ENCODE measurements at places on chromosomes 16 and 17.
A peak's percentile ranks its signal among the peaks of the same experiment; 100 is the strongest.

DNA sequence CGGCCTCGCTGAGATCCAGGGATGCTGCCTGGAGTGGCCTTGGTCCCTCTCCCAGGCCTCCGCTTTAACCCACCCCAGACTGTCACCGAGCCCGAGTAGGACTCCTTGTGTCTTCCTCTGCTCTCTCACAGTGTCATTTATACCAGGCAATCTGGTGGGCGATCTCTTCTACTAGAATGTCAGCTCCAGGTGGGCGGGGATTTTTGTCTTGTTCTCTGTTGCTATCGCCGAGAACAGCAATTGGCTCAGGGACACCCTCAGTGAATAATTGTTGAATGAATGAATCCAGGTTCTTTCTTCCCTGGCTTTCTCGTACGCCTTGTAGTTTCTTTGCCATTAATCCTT is 591 bp downstream of the DHX38 start:
- DNase-seq = no peak

DNA sequence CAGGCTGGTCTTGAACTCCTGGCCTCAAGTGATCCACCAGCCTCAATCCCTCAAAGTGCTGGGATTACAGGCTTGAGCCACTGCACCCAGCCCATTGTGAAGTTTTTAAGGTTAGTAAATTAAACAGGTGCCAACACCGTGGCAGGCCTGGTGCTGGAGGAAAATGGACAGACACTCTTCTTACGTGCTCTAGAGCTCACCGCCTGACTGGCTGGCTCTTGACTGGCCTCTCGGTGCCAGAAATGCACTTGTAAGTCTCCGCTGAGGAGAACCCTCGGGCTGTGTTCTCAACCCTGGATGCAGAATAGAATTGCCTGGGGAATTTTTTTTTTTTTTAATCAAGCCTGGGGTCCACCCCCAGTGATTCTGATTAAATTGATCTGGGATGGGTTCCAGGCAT is 10.3 kb upstream of the HAS3 start:
- DNase-seq = no peak

DNA sequence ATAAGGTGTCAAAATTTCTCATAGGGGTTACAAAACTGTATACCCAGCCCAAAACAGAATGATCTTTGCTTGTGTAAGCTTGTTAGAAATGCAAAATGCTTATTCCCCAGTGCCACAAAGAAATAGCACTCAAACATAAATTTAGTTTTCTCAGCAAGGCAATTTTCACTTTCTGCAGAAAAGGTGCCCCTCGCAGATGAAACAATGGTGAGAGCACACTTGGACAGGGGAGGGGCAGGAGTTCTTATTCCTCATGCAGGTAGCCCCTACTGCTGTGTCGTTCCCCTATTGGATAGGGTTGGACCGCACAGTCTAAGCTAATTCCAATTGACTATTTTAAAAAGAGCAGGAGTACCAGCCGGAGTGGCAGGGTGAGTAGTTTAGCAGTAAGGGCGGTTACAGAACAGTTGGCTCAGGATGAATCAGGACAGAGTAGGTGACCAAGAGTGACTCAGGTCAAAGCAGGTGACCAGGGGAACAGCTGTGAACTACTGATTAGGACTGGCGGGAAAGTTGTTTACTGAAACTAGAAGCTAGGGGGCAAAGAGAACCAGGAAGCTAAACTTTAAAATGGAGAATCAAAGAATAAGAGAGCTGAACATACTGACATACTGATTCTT is 5.5 kb upstream of the LDHD start:
- DNase-seq = no peak

DNA sequence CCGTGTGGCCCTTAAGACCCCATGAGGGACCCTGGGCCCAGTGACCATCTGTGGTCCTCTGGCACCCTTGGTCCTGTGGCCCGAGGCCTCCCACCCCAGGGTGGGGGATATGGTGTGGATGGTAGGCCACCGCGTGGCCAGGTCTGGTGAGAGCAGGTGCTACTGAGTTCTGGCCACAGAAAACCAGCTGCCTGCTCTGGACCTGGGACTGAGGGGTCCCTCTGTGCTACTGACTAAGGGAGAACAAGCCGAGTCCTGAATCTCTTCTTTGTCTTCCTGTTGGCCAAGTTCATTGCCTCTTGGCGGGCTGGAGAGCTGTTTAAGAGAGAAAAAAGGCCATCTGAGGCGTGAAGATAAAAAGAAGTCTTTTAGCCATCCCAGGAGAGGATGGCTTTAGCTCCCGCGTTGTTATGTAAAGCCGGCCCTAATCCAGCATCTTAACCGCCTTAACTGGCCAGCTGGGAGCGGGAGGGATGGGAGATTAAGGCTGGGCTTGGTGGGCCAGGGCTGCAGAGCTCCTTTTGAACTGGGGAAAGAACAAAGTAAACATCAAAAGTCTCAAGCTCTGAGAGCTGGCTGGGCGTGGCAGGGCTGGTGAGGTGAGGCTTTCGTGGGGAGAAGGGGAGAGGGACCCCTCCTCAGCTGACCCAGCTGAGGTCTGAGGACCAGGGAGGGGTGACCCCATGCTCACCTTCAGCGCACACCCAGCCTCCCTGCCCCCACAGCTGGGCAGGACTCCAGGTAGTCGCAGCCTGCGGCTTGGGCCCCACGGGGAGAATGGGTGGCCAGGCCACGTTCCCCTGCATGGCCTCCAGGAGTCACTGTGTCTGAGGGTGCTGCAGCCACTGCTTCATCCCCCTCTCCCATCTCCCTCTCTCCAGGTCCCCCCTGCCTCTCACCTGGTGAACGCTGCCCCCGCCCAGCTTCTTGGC is 62.4 kb downstream of the NKD1 start:
- DNase-seq = no peak

GRCh38 chr17:43418441-43419374 is 19.9 kb downstream of the ARL4D start:
- no peak for DNase-seq

GRCh38 chr16:1535391-1536291 is 2.2 kb downstream of the TMEM204 start:
- no peak for DNase-seq

DNA sequence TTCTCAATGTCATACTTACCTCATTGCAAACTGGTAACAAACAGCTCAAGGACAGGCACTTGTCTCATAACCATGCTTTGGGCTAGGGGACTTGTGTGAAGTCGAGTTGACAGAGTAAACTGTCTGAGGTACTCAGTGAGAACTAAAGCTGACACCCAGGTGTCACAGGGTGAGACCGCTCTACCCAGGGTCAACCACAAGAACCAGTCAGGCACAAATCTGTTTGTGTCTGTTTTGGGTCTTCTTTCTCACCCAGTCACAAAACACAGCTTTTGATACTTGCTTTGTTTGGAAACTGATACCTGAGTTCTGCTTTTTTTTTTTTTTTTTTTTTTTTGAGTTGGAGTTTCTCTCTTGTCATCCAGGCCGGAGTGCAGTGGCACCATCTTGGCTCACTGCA is 161.1 kb downstream of the STX8 start:
- no peak for DNase-seq

DNA sequence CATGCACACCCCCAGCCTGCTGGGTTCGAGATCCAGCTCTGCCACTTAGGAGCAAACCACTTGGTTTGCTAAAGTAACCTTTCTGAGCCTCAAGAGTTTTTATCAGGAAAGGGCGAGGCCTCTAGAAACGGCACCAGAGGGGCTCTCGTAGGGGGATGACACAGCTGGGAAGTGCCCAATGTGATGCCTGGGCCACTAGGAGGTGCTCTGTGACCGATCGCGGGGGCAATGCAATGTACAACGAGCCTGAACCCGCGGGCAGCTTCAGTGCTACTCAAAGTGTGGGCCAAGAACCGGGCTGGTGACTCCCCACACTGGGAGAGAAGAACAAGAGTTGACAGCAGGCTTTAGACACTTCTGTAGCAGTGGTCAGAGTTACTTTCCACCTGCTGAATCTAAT is 9.4 kb downstream of the C16orf89 start:
- DNase-seq = no peak

DNA sequence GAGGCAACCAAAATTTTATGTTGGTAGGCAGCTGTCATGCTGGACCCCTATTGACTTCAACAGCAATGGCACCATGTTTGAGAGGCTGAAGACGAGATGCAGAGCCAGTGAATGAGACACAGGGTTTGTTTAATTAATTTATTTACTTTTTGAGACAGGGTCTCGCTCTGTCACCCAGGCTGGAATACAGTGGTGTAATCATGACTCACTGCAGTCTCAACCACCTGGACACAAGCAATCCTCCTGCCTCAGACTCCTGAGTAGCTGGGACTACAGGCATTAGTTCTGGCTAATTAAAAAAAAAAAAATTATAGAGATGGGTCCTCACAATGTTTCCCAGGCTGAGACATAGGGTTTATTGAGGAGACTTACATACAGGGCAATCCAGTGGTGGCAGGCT is 36.2 kb upstream of the PPM1D start:
- no peak for DNase-seq

DNA sequence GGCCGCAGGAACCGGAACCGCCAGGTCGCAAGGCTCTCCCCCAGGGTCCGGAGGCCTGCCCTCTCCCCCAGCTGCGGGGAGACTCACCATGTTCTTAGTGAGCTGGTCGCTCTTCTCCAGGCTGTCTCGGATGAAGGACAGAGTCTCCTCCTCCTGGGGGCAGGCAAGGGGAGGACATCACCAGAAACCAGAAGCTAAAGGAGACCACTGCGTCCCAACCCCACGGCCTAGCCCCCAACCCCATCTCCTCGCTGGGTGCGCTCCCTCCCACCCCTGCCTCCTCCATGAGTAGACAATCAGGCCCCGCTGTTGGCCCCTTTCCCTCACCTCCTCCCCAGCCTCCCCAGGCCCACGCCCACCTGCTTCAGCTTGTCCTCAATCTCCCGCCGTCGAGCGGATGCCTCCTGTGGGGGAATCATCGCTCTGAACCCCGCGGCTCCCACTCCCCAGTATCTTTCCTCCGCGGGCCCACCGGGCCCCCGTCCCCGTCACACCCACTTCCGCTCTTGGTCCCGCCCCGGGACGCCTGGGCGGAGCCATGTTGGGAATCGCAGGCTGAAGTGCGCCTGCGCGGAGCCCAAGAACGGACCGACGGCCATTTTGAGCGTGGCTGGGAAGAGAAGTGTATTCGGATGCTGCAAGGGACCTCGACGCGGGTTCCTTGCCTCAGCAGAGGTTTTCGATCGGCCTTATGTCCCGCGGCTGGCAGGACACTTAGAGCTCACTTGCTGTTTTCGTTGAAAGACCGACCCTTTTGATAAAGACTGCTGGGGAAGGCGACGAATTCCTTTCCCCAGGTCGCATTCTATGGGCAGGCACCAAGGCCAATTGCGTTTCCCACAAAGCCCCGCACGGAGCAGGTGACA is at the start of gene EXOC7:
Gene EXOC7, minus strand, starts transcription at position 514 of the 866 bp plus-strand sequence. Its CDS starts 95 bp downstream, at position 419.
- DNase-seq = peak; percentile 79

- no peak for DNase-seq
Measured at GRCh38 chr16:85452364-85453193, 160.5 kb upstream of the GSE1 start.

- peak; percentile 24 for DNase-seq
Measured at GRCh38 chr16:4358831-4359561, 7.9 kb upstream of the PAM16 start.

- no peak for DNase-seq
Measured at GRCh38 chr16:74501484-74502478, 80.5 kb upstream of the CLEC18B start.

- DNase-seq = no peak
Measured at GRCh38 chr16:12818326-12818725, 14.6 kb upstream of the CPPED1 start.

GRCh38 chr17:77529328-77529650 is 388.5 kb downstream of the SEC14L1 start:
- no peak for DNase-seq

DNA sequence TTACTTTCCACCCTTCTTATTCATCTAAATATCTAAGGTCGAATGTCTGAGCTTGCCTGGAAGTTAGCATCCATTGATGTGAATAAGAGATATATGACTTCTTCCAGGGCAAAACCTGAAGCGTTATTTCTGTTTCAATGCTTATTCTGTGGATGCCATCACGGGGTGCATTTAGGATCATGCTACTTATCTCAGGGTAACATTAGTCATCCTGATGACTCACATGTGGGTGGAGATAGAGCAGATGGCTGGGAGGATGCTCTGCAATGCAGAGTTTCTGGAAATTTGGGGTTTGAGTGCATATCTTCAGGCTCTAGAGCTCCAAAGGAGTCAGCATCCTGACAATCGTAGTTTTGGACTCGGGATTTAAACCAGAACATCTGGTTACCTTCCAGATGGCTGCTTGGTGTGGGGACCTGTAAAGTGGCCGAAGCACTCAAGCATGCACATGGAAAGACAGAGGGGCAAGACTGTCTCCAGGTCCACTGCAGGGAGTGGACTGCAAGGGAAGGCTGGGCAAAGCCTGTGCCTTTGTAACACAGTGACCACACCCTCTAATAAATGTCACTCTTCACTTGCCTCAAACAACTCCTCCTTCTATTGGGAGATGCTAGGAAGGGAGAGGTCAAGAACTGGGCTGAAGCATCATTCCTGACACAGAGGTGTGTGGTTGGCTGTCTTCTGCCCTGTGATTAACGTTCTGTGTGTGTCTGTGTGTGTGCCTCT is 175.2 kb upstream of the SALL1 start:
- no peak for DNase-seq

DNA sequence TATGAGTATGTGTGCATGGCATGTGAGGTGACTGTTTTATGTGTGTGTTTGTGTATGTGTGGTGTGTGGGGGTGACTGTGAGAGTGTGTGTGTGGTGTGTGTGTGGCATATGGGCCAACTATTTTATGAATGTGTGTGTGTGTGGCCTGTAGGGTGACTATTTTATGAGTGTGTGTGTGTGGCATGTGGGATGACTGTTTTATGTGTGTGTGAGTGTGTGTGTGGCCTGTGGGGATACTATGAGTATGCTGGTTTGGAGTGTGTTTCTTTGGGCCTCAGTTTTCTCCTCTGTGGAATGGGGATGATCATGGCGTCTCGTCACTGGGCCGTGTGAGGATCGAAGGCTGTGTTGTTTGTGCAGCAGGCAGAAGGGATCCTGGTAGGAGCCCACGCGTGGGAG is 152.1 kb upstream of the PLCG2 start:
- DNase-seq = no peak

DNA sequence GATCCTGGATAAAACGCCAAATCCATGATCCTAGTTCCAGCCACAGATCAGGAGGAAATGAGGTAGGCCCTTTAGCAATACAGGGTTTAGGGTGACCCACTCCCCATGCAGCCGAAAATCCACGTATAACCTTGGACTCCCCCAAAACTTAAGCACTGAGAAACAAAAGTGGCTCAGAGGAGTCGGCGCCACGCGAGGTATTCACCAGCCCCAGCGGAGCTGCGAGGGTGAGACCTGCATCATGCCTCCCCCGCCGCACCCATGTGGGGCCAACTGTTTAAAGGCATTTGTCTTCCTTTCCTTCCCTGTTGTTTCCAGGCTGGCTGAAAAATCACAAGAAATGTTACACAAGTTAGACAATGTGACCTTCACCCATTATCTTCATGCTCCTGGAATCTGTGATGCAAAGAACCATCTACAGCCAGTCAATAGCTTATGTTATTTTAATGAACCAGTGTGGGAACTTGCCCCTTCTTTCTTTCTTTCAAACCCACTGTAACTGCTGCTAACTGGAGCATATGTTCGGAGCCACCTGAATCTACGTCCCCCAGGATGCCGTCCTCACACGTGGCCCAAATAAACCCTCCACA is 98.2 kb upstream of the METRNL start:
- DNase-seq = no peak

GRCh38 chr16:19872935-19873334 is 11.7 kb downstream of the GPRC5B start:
- no peak for DNase-seq

GRCh38 chr16:53932975-53933374 is 229.0 kb downstream of the FTO start:
- DNase-seq = no peak

GRCh38 chr17:41777157-41777573 is 9.3 kb downstream of the JUP start:
- no peak for DNase-seq

Measured in stimulated activated CD8-positive, alpha-beta memory T cell treated with anti-CD3 and anti-CD28 coated beads, Interleukin-15, amount 100 ng/mL, for 4 hours (primary cell).